HFF-Myc (cell line): ENCODE measurements at places on chromosomes 11 and 22.

DNA sequence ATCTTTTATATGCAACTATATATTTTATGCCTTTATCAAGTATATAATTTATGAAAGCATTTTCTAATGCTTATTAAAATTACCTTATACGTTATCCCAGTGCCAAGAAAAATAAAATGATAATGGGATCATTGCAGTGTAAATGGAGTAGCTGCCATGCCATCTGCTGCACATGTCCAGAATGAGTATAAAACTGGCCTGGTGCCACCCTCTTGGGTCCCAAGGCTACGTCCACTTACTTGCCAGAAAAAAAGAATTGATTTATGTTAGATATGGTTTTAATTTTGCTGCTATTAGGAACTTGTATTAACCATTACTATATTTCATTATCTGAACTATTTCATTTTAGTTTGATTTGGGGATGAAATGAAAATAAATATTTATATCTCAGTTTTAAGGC lies 1127.1 kb upstream of the CNTN5 start:
- DNase-seq = no peak

GRCh38 chr11:79101656-79102055 lies 339.2 kb downstream of the TENM4 start:
- DNase-seq = no peak

DNA sequence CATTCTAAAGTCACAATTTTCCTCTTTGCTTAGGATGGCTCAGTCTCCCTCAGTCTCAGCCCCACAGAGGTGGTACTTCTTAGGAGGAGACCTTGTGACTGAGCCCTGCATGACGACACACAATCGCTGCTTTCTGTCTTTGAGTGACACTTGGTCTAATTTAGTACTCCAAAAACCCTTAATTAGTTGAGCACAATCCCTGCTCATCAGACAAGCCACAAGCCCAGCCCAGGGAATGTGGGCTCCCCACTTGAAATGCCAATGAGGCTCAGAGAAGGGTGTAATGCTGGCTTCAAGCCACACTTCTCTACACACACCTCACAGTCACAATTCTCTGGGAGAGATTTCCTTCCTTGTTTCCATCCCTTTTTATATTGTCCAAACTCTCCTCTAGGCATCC lies 101.8 kb downstream of the FEZ1 start:
- DNase-seq = no peak

- DNase-seq = no peak
Measured at GRCh38 chr11:59520741-59521140, 9.4 kb downstream of the OR4D9 start.

DNA sequence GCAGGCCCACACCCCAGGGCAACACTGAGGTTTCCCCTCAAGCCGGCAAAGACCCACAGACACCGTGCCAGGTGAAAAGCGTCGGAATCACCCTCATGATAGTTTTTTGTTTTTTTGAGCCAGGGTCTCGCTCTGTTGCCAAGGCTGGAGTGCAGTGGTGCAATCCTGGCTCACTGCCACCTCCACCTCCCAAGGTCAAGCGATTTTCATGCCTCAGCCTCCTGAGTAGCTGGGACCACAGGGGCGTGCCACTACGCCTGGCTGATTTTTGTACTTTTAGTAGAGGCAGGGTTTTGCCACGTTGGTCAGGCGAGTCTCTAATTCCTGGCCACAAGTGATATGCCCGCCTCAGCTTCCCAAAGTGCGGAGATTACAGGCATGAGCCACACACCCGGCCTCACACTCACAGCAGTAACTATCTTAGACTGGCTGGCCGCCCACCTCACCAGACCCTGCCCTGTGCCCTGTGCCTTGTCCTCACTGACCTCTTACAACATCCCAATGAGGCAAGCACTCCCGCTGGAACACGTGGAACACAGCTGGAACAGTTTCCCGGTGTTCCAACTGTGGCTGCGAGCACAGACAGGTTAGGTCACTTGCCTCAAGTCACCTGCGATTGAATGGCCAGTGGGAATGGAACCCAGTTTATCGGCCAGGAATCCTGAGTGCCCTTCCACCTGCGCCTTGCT lies 21.1 kb downstream of the LRRC10B start:
- peak; percentile 14 for DNase-seq

DNA sequence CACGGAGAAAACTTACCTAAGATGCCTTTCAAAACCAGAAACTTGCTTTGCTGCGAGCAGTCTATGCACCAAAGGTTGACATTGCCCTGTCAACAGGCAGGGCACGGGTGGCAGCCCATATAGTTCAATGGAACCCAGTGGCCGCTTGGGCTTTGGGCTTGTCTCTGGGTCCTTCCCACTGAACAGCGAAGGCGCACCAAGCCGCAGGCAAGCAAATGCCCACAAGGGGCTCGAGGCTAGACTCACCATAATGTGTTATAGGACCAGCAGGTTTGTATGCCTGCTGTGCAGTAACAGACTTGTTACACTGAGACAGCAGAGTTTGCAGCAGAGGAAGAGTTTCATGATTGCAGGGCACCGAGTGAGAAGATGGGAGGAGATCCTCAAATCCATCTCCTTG lies 20.3 kb downstream of the CLDN5 start:
- DNase-seq = no peak

- no peak for DNase-seq
Measured at GRCh38 chr22:29816539-29816938, 21.5 kb downstream of the ASCC2 start.

- no peak for DNase-seq
Measured at GRCh38 chr11:34866375-34866774, 49.8 kb downstream of the APIP start.

- DNase-seq = no peak
Measured at GRCh38 chr11:115334932-115335788, 169.1 kb downstream of the CADM1 start.

DNA sequence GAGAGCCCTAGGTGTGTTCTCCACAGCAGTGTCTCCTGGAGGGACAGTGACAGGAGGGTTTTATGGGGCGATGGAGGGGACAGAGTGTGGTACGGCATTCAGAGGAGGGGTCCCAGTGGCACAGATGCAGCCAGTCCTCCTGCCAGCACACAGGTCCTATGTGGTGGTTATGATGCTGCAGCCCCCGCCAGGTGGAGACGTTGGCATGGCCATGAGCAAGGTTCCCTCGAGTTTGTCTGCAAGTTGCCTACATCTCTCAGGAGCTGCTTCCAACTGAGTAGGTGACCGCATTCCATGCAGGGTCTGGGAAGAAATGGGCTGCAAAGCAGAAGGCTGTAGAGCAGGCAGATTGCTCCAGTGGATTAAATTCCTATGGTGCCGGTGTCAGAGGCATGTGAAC lies 646.0 kb downstream of the TBC1D22A start:
- no peak for DNase-seq

DNA sequence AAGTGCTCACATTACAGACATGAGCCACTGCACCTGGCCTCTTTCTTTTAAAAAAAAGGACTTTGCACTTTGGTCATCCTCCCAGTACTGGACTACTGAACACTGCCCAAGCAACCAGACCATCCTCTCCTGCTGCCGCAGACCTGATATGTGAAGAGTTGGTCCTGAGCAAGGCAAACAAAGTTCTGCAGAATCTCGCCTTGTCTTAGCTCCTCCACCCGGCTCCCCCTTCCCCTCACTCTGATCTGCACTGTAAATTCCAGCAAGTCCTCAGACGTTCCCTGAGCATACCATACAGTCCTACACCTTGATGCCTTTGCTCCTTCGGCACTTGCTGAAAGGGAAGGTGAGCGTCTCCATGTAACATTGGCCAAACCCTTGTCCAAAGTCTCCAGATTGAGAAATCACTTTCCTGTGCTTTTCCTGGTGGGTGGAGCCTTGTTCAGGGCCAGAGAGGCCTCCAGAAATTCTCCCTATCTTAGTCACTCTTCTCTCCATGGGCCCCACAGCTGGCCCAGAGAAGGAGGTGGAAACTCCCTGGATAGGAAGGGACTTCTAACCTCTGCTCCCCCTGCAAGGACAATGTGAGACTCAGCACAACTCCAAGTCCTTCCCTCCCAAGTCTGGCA lies 47.0 kb upstream of the TIMP3 start:
- DNase-seq = no peak

GRCh38 chr11:121754598-121754997 lies 301.8 kb upstream of the SORL1-AS1 start:
- no peak for DNase-seq

- no peak for DNase-seq
Measured at GRCh38 chr22:38531251-38531938, 25.3 kb upstream of the DDX17 start.

GRCh38 chr11:40602866-40603552 lies 856.4 kb downstream of the LRRC4C start:
- DNase-seq = no peak

- DNase-seq = no peak
Measured at GRCh38 chr11:114219559-114220349, 76.4 kb upstream of the NNMT start.

DNA sequence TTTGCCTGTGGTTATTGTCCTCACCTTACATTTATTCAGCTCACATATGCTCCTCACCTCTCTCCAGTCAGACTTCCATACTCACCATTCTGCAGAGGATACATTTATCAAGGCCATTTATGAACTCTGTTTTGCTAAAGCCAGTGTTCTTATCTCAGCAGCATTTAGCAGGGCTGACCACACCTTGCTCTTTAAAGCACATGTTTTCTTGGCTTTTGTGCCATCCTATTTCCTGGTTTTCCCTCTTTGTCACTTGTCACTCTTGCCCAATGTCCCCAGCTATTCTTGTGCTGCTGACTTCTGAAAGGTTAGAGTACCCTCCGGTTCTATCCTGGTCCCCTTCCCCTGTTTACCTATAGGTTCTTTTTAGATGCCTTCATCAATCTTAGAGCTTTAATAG lies 446.6 kb downstream of the NELL1 start:
- no peak for DNase-seq

- DNase-seq = no peak
Measured at GRCh38 chr11:78041843-78042440, 18.9 kb upstream of the KCTD14 start.

DNA sequence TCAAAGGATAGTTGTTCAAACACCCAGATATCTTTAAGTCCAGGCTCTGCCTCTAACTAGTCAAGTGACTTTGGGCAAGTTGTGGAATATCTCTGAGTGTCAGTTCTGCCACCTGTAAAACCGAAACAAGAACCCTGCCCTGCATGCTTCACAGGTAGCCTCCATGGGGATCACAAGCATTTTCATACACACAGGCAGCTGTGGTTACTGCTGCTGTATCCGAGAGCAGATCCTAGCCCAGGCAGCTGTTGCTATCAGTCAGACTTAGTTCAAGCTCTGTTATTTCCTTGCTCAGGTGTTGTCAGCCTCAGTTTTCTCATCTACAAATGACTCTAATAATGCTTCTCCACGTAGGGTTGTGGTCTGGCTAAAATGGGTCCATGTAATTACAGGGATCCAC lies 6.5 kb upstream of the RASD2 start:
- DNase-seq = no peak

- DNase-seq = no peak
Measured at GRCh38 chr11:129427816-129428406, 52.3 kb downstream of the BARX2 start.

GRCh38 chr22:41052661-41053490 lies 39.5 kb upstream of the EP300 start:
- DNase-seq = peak; percentile 27

DNA sequence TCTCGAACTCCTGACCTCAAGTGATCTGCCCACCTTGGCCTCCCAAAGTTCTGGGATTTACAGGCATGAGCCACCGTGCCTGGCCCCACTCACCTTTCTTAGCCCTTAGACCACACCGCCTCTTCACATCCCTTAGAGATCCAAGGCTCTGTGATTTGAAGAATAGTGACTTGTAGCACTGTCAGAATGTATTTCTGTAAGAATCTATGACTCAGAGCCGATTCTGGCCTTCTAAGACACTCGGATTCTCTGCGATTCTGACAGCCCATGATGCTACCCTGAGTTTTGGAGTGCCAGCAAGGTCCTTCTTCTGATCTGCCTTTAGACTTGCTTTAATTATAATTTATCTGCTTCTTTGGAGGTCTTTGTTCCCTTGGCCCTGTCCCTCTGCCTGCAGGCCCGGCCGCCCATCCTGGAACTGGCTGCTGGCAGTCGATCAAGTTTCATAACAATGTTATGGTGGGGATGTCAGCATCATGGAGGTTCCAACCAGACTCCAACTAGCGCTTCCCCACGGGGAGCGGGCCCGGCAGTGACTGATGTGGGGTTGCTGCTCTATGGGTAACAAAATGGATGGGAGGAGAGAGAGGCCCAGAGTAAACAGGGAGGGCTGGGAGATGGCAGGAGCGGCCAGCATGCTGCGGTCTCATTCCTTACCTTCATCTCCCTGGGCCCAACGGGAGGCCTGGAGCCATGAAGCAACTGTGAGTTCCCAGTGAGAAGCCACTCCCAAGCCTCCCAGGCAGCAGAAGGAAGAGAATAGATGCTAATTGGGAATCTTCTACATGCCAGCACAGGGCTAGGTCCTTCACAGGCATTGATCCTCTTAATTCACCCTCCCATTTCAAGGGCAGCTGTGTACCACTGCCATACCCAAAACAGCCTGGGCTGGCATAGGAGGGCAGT lies 55.7 kb upstream of the RASD2 start:
- DNase-seq = no peak

DNA sequence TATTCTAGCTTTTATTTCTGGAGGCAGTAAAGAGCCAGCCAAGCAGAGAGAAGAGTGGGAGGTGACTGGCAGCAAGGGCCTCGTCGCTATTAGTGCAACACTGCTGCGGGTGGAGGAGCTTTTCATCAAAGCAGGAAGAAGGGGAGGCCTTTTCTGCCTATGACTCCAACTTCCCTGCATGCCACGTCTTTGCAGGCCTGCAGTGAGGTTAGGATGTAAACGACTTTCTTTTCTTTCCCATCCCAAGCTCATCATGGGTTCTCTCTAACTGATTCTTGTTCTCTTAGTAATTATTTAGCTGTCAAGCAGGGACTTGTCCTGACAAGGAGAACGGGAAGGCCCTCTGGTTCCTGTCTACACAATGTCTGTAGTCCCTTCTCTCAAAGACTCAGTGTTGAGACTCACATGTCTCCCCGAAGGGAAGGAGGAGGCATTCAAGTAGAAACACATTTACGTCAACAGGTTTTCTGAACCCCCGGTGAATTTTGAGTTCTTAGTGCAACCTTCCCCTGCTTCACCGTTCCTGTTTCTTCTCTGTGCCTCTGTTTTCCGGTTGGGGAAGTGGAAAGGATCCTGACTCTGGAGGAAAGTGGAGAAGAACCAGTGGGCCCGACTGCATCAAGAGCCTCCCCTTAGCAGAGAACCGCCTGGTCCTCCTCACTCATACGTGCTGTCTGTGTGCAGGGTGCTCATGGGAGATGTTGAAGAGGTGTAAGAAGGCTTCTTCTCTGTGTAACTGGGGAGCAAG lies 56.9 kb downstream of the PACS1 start:
- no peak for DNase-seq

GRCh38 chr11:16787035-16787742 lies 48.7 kb downstream of the C11orf58 start:
- no peak for DNase-seq
